Esophagus squamous epithelium (tissue), 5 donors: ENCODE measurements at places on chromosomes 11 and 22. TPM values are rescaled to one million over a fixed set of nuclear protein-coding genes. Genes with fewer than 3 reads are reported as not detected.

The SLC22A8 gene
- total RNA-seq = not detected

The MISFA gene
- total RNA-seq = 1.4 TPM

The SLC6A5 gene
- not detected for total RNA-seq

The JAM3 gene
- total RNA-seq = 11.9 TPM

The ABCC8 gene
- not detected for total RNA-seq

The MUC5AC gene
- under 0.01 TPM for total RNA-seq

The L3MBTL2 gene
- 16.2 TPM for total RNA-seq

The CRYAB gene
- 60.5 TPM for total RNA-seq

The SERPING1 gene
- 20.2 TPM for total RNA-seq

GRCh38 chr11:62479631-62480201, 60.9 kb downstream of the SCGB1A1 start:
- DNase-seq = no peak

DNA sequence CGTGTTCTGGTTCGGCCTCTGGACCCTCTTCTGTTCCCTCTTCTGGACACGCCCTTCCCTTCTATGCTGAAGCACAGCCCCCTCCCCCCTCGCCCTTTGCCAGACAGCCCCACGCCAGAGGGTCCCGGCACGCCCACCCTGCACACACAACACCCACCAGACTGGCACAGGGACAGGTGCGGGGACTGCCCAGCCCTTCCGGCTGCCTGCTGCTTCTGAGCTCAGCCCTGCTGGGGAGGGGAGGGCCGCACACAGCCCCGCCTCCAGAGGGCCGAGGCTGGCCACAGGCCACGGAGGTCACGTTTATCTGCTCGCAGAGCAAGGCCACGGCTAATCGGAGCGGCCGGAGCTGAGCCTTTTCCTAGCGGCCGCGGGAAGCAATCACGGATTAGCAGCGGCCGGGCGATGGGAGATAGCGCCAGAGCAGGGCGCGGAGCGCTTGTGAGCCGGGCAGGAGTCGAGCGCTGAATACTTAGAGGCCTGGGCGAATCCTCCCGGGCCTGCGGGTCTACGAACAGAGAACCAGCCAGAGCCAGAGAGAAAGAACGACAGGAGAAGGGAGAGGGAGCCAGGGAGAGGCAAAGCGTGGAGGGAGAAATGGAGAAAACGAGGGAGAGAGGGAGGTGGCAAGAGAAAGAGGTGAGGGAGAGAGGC, 21.5 kb downstream of the OTUB1 start:
- DNase-seq = no peak

DNA sequence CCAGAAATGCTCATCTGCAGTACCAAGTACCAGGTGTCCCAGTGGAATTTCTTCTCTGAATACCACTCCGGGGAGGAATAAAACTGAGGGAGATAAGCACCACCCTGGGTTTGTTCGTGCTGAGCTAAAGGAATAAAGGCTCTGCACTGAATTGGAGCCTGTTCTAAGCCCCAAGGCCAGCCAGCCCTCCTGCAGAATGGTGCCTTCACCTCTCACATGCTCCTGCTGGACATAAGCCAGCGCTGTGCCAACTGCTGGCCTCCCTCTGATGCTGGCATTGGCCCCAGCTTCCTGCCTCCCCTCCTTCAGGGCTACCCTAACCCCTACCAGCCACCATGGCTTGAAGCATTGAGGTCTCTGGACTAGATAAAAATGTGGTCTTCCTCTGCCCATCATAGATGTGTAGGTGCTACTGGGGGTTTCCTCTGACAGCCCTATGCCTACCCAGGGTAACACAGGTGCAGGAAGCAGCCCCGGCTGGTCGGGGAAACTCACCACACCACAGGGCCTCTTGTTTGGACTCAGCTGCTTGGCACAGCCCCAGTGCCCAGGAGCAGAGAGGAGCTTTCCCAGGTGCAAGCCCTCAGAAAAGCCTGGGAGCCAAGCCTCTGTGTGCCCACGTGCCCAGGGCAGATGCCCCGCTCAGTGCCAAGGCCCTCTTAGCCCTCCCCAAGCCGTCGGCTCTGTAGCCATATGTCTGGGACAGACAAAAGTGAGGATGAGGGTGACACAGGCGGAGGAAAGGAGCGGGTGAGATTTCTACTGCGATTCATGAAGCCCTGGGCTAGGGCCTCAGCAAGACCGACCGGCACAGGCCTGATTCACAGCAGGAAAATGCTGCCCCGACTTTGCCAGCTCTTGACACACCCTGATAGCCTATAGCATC, 34.1 kb upstream of the JAM3 start:
- no peak for DNase-seq

DNA sequence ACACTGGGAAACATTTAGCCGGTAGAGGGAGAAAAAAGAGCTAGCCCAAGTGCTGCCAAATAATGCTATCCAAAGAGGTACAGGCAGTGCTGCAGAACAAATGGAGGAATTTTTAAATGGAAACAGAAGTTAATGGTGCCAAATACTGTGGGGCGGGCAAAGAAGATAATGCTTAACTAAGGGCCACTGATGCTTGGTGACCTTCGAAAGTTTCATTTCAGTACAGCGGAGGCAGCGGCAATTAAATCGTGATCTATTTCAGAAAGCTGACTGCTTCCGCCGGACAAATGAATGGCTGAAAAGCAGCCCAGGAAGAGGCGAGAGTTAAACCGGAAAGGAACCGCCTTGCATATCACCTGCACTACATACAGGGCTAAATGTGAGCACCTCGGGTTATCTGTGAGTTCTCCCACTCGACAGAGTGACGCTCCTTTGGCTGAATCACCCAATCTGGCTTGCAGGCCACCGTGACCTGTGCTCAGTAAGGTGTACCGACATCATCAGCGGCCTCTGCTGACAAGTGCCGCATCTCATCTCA, 42.1 kb downstream of the CADM1 start:
- no peak for DNase-seq

- no peak for DNase-seq
Measured at GRCh38 chr11:120256178-120256577, 16.2 kb downstream of the POU2F3 start.

DNA sequence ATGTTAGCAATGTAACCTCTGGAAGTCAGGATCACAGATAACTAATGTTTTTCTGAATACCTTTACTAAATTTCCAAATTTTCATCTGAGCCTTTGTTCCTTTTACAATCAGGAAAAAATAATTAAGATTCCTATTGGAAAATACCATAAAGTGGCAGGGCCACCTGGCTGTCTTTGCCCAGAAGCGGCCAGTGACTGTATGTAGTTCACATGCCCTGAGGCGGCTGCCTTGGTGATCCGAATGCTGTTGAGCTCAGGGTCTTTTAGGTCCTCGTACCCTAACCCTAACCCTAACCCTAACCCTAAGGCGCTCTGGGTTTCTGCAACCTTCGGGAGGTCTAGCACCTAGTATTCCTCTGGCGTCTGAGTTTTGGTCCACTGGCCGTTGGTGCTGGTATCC, 8.5 kb upstream of the ARFGAP3 start:
- DNase-seq = no peak

GRCh38 chr11:64908766-64909165, 8.2 kb downstream of the ATG2A start:
- no peak for DNase-seq

GRCh38 chr11:133619397-133619796, 87.1 kb upstream of the OPCML start:
- no peak for DNase-seq

- no peak for DNase-seq
Measured at GRCh38 chr22:23364389-23364788, 184.1 kb downstream of the BCR start.

- no peak for DNase-seq
Measured at GRCh38 chr11:60281485-60281884, 1.0 kb downstream of the MS4A4A start.

GRCh38 chr22:17962168-17962567, 62.2 kb downstream of the MICAL3 start:
- DNase-seq = no peak

DNA sequence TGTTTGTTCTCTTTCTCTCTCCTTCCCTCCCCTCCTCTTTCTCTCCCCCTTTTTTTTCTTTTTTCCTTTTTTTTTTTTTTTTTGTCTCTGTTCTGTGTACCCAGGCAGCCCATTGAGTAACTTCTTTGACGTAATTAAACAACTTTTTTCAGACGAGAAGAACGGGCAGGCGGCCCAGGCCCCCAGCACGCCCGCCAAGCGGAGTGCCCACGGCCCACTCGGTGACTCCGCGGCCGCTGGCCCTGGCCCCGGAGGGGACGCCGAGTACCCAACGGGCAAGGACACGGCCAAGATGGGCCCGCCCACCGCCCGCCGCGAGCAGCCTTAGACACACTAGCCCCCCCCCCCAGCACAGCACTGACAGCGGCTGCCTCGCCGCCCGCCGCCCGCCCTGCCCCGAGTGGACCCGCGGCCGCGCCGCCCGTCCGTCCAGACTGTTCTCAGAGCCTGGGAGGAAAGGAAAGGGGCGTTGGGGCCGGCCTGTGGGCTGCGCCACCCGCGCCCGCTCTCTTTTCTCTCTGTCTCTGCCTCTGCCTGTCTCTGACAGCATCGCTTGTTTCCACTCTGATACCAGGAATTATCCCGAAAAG, 26.1 kb downstream of the MOB2 start:
- DNase-seq = no peak

DNA sequence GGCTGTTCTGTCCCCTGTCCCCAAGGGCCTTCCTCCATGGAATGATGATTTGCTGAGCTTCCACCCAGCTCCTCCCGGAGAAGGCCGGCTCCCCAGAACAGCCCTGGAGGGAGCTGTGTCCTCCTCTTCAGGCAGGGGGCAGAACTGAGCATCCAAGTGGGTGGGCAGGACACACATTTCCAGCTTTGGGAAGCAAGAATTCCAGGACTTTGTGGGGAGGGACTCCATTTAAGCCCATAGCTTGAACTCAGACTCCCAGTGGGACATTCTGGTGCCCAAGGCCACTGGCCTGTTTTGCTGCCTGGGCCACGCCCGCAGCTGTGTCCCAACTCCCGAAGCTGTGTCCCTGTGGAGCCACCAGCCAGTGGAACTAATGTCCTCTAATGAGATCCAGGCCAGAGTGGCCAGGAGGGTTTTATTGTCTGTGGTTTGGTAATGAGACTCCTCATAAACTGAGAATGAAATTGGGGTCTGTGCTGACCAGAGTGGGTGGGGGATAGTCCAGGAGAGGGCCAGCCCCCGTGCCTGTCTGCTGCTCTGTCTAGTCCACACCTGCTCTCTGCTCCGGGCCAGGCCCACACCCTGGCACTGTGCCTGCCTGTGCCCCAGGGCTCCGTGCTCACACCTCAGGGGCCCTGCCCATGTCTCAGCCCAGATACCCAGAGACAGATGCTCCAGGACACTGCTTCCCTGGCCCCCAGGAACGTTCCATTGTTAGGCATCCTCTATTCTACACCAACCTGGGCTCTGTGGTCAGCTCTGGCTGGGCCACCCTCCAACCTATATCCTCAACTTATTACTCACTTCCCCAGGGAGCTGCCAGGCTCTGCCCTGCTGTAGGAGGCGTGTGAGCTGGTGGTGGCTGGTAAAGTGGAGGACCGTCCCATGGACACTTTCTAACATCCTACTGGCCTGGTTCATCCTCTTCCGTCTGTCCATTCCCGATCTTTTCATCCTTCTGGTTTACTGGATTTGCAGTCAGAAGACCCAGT, 7.6 kb downstream of the NECTIN1 start:
- no peak for DNase-seq

DNA sequence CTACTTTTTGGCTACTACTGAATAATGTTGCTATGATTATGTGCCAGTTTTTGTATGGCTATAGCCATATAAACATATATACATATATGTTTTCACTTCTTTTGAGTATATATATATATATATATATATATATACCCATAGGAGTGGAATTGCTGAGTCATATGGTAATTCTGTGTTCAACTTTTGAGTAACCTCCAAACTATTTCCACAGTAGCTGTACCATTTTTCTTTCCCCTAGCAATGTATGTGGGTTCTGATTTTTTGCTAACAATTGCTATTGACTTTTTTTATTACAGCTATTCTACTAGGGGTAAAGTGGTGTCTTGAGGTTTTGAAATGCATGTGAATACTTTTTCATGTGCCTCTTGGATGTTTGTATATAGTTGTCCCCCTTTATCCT, 30.4 kb downstream of the CBL start:
- DNase-seq = no peak

DNA sequence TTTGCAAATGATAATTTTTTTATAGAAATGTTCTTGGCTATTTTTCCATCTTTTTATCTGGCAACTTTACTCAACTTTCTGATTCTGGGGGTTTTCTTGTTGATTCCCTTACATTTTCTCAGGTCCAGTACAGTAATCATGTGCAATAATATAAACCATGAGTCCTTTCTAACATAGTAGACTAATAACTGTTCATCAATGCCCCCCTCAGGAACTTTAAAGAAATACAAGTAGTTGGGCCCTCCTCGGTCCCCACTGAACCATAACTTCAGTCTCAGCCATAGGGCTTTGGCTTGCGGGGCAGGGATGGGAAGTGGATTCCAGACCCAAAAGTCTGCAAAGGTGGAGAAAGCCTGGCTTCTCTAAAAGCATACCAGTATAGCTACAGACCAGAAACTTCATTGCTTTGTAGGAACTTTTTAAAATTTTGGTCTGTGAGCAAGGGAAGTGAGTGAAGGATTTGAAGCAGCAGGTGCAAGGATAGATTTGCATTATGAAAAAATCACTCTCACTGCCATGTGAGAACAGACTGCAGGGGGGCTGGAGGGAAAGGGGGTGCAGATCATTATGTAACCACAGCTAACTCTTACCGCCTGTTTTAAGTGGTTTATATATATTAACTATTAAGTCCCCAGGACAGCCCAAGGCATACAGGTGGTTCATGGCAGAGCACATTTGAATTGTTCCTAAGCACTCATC, 10.4 kb upstream of the TUB start:
- DNase-seq = no peak

DNA sequence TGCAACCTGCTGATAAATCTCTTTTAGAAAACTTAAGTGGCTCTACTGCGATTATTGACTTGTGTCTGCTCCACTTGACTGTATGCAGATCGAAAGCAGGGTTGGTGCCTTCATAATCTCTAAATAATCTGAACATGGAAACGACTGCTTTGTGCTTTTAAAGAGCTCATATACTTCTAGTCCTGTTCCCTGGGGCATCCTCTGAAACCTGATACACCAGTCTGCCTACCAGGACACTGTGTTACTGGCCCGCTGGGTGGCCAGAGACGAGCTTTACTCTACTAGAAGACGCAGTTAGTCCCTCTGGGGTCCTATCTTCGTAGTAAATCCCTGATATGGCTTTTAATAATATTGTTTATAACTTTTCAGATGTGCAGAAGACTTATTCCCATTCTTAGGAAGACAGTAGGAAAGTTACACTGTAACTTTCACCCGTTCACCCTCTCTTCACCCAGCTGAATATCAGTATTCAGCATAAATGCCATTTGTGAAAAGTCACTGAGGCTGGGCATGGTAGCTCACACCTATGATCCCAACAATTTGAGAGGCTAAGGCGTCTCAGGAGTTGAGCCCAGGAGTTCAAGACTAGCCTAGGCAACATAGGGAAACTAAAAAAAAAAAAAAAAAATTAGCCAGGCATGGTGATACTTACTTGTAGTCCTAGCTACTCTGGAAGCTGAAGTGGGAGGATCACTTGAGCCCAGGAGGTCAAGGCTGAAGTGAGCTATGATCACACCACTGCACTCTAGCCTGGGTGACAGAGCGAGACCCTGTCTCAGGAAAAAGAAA, 9.0 kb upstream of the HTR3B start:
- DNase-seq = no peak

- no peak for DNase-seq
Measured at GRCh38 chr22:43012390-43012789, 2.6 kb downstream of the PACSIN2 start.

- DNase-seq = no peak
Measured at GRCh38 chr11:72918851-72919250, 104.6 kb downstream of the ATG16L2 start.
